ENCODE measurements at places on chromosomes 11 and 22.

- DNase-seq, result no peak
Measured at GRCh38 chr11:45834298-45834756, 12.9 kb upstream of the CRY2 start.

- DNase-seq, result peak; percentile 26
Measured at GRCh38 chr11:123580557-123581275, 73.7 kb downstream of the SCN3B start.

DNA sequence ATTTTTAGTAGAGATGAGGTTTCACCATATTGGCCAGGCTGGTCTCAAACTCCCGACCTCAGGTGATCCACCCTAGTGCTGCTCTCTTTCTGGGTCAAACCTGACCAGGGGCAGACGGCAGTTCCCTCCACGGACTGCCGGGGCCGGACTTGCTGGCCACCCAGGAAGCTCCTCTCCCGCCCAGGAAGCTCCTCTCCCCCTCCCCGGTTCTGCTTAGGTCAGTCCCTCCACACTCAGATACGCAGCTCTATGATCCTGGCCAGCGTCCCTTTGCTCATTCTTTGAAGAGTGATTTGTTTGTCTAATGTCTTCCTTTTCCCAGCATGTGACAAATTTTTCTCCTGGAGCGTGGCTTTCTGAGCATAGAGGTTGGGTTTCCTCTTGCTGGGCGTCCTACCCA is 125.3 kb upstream of the B3GAT1 start:
- no peak for DNase-seq

DNA sequence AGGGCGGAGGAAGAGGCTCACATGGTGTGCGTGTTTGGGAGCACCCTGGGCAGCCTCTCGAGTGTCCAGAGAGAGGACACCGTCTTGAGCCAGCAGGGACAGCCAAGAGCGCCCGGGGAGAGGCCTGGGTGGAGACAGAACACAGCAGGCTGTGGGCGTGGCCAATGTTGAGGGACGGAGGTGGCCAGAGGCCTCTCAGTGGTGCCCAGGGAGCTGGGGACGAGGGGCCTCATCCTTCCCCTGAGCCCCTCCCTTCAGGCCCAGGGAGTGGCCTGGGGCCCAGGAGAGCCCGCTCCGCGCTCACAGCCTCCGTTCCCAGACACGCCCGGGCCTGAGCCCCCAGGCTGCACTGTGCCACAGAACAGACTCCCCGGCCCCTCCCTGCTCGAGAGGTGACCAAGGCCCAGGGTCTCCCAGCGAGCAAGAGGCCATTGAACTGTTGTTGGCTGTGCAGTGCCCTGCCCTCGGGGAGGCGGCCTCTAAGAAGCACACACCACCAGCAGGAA is 48.4 kb downstream of the CDKN1C start:
- DNase-seq, result no peak

DNA sequence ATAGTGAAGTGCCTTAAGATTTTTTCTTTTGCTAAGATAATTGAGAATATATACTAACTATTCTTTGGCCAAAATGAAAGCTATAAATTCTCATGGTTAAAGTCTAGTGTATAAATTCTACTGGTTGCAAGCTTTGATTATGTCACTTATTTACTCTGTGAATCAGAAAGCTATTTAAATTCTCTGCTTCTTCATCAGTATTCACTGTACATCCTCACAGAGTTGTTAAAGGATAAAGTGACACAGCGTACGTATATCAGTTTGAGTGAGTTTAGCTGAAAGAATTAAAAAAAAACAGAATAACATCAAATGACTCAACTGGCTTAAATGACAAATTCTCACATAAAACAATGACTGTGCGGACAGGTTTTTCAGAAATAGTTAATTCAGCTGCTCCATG is 453.1 kb downstream of the NELL1 start:
- no peak for DNase-seq

GRCh38 chr11:32902089-32902665 is 9.6 kb downstream of the QSER1 start:
- no peak for DNase-seq

- DNase-seq, result no peak
Measured at GRCh38 chr22:20602609-20603164, 95.3 kb downstream of the MED15 start.

DNA sequence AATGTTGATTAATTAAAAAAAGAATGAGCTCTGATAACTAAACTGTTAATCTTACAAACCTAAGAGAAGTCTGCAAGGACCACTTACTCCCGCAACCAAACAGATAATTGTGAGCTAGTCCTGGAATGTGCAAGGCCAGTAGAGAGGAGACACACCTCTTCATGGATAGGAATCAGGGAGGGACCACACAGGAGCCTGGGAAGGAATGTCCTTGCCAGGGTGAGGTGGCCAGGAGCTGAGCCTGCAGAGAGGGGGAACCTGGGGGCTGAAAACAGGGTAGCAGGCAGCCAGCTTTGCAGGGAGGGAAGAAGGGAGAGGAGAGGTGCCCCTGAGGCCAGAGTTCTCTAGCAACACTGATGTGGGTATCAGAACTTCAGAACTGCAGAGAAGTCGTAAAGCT is 9.4 kb upstream of the NLRP10 start:
- no peak for DNase-seq

GRCh38 chr11:47998733-47999359 is 18.5 kb downstream of the PTPRJ start:
- no peak for DNase-seq

DNA sequence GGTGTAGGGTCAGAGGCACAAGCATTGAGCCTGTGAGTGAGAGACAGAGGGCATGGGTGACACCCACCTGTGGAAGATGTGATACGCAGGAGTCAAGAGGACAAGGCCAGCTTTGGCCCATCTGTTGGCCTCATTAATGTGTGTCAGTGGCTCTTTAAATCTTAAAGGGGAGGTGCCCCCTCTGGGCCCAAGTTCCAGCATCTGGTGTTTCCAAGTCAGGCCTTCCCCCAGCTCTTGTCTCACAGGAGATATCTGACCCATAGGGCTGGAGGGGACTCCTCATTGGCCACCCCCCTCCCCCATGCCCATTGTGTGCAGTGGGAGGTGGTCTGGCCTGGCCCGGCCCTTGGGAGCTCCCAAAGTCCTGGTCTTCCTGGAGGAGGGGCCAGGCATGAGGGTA is 8.9 kb downstream of the KCNK7 start:
- no peak for DNase-seq

DNA sequence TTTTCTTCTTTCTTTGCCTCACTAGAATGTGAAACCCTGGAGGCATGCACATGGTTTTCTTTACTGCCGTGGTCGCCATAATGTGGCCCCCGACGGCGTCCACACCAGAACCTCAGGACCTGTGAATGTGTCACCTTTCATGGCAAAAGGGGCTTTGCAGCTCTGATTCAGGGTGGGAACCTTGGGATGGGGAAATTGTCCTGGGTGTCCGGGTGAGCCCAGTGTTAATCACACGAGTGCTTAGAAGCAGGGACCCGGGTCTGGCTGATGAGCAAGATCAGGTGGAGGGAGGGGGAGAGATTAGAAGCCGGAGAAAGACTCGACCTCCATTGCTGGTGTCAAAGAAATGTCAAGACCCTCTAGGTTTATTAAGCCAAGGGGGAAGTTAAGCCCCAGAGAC is 74.7 kb upstream of the SHISAL1 start:
- no peak for DNase-seq

GRCh38 chr11:119376197-119376847 is 5.2 kb downstream of the USP2 start:
- peak; percentile 36 for DNase-seq

- DNase-seq, result no peak
Measured at GRCh38 chr11:70887542-70887827, 364.9 kb downstream of the SHANK2 start.

- DNase-seq, result no peak
Measured at GRCh38 chr11:78438298-78438975, 20.8 kb upstream of the GAB2 start.

DNA sequence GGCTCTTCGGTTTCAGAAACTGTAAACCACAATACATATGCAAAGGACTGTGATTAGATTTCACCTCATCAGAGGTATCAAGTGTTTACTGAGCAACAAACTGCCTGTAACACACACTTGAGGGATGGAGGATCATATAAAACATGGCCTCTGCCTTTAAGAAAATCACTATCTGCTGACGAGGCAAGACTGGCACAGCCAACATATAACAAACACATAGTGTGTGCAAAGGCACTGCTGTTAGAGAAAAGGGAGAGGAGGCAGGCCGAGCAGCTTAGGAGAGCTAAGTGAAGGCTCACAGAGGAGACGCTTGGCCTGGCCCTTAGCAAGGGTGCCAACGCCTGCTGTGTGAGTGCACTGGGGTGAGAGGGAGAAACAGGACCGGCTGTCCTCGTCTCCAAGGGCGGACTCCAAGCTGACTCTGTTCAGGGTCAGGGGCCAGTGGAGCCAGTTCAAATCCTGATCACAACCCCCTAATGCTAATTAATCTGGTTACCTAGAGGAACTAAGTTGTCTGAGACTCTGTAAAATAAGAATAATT is 48.2 kb downstream of the LRFN4 start:
- DNase-seq, result no peak

DNA sequence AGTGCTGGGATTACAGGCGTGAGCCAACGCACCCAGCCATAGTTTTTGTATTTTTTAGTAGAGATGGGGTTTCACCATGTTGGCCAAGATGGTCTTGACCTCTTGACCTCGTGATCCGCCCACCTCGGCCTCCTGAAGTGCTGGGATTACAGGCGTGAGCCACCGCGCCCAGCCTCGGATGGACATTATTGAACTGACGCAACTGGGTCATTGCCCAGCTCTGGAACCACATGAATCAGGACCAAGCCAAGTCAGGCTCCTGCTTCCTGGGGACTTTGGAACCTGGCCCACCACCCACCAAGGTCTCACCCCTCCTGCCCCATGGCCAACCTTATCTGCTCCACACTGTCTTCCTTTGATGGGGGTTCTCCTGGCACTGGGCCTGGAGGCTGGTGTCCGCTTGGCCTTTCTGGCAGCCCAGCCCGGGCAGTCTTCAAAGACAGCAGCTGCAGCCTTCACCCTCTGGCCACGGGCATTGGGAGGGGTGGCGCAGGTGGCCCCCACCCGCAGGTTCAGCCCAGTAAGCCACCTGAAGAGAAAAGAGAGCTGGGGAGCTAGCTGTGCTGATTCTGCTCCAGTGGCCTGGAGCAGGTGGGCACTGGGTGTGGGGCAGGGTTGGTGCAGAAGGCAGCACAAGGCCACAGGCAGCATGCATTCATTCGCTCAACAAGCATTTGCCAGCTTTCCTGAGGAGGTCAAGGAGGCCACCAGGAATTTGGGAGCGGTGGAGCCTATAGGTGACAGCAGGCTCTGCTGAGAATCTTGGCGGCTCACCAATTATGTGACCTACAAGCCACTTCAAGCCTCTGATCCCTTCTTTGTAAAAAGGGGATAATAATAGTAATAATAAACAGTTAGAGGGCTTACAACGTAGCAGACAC is 5.7 kb downstream of the CHADL start:
- no peak for DNase-seq

DNA sequence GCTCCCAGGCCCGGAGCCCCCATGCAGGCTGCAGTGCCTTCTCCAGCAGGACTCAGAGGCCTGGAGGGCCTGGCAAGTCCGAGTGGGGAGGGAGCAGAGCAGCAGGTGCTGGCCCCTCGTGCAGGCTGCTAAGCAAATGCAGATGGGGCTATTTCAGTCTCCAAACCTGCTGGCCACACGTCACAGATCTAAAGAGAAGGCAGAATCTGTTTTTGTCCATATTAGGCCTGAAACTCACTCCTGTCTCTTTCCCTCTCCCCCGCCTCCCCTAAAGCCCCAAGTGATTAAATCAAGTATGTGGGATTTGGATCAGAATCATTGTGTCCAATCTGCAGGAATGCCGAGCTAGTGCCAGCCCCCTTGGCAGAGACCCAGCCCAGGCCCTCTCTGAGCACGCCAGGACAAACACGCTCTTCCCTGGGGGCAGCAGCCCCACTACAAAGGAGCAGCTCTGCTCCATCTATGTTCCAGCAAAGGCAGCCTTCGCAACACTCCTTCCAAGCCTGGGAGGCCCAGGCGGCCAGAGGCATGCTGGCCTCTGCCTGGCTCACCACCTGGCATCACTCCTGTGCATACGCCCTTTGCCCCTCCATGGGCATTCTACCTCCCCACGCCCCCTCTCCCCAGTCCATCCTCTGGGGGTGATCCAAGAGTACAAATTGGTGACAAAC is 26.5 kb downstream of the RPL27A start:
- DNase-seq, result peak; percentile 98

DNA sequence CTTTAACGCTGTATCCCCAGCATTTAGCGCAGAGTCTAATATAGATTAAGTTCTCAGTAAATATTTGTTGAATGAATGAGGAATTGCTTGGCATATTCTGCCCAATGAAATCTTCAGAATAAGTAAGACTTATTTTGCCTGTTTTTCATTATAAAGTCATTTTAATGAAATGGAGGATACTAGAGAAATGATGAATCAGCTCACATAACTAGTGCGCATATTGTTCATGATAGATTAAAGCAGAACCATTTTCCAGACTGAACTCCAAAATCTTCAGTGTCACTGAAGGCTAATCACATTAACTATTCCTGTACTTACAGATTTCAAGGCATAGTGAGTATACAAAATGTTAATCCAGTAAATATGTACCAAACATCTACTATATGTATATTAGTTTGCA is 29.6 kb downstream of the ACER3 start:
- no peak for DNase-seq

DNA sequence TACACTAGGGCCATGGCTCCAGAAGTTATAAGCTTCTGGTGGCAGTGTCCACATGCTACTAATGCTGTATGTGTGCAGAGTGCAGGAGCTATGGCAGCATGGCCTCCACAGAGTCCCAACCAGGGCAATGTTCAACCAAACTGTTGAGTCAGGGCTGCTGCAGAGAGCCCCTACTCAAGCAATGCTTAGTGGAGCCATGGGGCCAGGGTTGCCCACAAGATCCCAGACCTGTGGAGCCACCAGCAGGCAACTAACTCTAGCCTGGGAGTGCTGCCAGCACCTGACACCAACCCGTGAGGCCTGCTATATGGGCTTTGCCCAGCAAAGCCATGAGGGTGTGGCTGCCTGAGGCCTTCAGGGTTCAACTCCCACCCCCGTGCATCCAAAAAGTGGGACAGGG is 655.2 kb downstream of the TBC1D22A start:
- DNase-seq, result no peak

Data from fibroblast of lung (primary cell).